ENCODE measurements at places on chromosomes 6 and 20.
A peak's percentile ranks its signal among the peaks of the same experiment; 100 is the strongest.

DNA sequence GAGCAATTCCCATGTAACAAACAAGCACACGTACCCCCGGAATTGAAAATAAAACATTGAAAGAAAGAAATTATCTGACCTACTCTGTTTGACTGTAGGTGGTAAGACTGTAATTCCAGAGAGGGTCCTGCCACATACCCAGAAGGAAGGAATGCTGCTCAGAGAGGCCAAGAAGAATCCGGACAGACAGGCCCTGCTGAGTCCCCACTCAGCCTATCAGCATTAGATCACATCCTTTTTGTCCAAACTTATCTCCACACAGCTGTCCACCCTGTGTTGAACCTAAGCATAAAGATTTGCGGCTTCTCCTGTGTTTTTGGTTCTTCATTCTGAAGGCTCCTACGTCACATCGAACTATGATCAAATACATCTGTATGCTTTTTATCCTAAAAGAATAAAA lies 591.9 kb downstream of the QKI start:
- no peak for DNase-seq

DNA sequence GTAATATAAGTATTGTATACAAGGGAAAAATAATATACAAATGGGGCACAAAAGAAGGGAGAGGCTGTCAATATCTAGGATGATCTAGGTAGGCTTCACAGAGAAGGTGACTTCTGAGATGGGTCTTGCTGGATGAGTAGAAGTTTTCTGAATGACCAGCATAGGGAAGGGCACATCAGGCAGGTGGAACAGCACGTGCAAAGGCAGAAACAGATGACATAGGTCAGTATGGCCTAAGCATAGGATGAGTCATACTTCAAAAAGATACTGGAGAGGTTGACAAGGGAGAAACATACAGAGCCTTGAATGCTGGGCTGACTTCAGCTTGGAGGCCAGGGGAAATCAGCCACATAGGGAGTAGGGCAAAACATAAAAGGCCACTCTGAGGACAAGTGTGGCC lies 31.9 kb upstream of the SIRPA start:
- no peak for DNase-seq

DNA sequence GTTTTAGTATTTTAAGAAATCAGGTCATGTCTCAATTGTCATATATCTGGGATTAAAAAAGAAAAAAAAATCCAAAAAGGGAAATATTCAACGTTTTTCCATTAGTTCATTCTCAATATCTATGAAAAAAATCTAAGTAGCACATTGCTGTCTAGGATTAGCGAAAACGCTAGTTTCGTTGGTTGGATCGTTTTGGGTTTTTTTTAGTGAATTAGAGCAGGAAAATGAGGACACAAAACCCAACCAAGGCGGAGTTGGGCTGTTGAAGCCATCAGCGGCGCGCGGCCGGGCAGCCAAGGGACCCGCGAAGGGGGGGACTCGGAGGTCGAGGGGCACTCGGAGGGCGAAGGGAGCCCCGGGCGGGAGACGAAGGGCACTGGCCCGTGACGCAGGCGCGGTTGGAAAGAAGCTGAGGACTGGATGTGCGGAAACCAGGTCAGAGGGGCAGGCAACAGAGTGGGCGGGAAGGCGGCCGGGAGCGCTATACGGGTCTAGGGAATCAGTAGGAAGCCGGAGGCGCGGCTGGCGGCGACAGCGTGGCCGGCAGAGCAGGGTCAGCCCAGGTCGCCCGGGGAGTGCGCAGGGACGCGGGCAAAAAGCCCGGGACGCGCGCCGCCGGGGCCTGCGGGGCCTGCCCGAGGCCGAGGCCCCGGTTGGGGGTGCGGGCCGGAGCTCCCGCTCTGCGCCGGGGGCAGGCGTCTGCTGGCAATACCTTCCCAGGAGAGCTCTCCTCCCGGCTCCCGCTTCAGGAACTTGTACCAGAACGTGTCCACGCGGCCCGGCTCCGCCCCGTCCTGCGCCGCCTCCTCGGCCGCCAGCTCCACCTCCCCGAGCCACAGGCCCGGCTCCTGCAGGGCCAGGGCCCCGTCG lies 599 bp downstream of the EPM2A start:
- peak; percentile 94 for DNase-seq

DNA sequence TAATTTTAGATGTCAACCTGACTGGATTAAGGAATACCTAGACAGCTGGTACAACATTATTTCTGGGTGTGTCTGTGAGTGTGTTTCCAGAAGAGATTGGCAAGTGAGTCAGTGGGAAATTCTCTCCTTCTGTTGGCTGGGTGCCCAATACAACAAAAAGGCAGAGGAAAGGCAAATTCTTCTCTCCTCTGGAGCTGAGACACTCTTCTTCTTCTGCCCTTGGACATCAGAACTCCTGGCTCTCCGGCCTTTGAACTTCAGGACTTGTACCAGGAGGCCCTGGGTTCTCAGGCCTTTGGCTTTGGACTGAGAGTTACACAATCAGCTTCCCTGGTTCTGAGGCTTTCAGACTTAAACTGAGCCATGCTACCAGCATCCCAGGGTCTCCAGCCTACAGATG lies 7.8 kb upstream of the BTN3A1 start:
- no peak for DNase-seq

DNA sequence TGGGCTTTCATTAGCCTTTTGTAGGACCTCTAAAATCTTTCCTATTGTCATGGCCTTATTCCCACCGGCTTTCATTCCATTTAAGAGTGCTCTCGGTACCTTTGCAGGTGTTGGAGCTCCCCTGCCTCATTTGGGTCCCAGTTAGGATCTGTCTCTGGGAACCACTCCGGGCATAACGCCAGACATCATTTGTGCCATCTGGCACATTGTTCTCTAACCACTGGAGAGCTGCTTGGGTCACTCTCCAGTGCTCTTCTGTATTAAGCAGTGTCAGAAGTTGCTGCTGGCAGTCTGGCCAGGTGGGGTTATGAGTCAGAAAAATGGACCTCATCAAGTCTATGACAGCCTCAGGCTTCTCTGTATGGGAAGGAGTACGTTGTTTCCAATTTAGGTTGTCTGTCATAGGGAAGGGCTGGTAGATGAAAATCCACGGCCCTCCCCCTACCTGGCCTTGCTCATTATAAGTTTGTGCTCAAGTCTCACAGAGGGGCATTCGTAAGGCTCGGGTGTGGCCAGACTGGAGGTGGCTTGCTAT lies 62.9 kb upstream of the MOCS1 start:
- DNase-seq, result no peak

DNA sequence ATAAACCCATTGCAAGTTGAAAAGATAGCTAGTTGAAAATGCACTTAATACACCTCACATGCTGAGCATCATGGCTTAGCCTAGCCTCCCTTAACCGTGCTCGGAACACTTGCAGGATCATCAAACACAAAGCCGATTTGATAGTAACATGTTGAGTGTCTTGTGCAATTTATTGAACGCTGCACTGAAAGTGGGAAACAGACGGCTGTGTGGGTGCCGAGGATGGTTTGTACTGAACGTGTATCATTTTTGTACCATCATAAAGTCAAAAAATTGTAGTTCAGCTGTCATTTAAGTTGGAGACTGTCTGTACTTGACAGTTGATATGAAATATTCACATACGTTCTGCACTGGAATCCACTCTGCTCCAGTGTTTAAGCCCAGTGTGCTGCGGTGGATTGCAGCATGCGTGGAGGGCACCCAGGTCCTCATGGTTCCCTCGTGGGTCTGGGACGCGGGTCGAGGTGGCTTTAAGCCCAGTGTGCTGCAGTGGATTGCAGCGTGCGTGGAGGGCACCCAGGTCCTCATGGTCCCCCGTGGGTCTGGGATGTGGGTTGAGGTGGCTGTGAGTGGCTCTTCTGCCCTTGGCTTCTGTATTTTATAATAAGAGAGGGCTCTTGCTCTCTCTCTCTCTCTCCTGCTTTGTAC lies 77.0 kb downstream of the CDH4 start:
- no peak for DNase-seq

DNA sequence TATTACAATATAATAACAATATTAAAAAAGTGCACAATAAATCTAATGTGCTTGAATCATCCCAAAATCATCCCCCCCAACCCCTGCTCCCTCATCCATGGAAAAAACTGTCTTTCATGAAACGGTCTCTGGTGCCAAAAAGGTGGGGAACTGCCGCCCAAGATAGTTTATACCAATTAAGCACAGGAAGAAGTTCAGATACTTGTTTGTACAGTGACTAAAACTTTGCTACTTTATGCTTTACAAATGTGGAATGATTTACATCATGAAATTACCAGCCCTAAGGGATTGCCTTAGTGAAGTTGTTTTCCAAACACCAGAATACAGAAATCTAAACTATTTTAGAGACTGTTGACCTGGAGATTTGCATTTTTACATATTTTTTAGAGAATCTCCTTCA lies 175.6 kb downstream of the TRIM27 start:
- no peak for DNase-seq

GRCh38 chr6:33816911-33817310 lies 13.1 kb upstream of the MLN start:
- peak; percentile 13 for DNase-seq

- no peak for DNase-seq
Measured at GRCh38 chr6:17352302-17352701, 41.1 kb upstream of the CAP2 start.

- peak; percentile 34 for DNase-seq
Measured at GRCh38 chr20:9514461-9515213, at the start of gene LAMP5. LAMP5 (plus strand) TSS chr20:9514590; CDS start chr20:9514853, 263 bp downstream.

- no peak for DNase-seq
Measured at GRCh38 chr20:63238514-63239125, 2.9 kb downstream of the BIRC7 start.

DNA sequence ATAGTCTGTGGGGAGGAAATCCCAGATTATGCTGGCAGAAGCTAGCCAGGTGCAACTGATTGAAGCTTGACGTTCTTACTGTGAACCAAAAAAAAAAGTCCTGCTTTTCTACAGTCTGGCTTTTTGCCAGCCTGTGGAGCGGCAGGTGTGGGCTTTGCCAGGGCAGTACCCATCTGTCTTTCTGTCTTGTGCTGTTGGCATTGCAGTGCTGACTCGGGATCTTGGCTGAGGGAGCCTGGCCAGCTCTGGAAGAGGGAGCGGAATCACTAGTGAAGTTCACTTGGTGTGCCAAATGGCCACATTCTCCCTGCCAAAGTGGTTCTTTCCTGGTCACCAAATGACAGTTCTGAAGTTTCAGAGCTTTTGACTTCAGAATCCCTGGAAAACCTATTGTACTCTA lies 5.0 kb downstream of the KIF3B start:
- peak; percentile 70 for DNase-seq

- no peak for DNase-seq
Measured at GRCh38 chr6:35561113-35561512, 48.4 kb upstream of the TULP1 start.

DNA sequence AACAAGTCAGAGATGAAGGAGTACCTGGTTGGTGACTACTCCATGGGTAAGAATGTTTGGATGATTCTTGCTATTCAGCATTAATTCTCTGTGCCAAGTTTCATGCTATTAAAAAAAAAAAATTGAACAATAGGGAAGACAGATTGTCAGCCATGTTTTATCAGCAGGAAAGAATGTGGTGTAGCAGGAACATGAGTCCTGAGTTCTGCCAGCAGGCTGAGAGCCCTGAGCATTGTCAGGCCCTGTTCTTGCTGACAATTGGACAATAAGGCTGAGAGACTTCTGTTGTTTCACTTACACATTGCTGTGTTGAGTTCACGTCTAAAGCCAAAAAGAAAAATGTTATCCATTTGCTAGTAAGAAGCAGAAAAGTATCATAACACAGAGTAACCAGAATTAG lies 70.4 kb upstream of the SMIM28 start:
- peak; percentile 50 for DNase-seq

GRCh38 chr6:24775520-24776058 lies 852 bp downstream of the GMNN start:
- no peak for DNase-seq

DNA sequence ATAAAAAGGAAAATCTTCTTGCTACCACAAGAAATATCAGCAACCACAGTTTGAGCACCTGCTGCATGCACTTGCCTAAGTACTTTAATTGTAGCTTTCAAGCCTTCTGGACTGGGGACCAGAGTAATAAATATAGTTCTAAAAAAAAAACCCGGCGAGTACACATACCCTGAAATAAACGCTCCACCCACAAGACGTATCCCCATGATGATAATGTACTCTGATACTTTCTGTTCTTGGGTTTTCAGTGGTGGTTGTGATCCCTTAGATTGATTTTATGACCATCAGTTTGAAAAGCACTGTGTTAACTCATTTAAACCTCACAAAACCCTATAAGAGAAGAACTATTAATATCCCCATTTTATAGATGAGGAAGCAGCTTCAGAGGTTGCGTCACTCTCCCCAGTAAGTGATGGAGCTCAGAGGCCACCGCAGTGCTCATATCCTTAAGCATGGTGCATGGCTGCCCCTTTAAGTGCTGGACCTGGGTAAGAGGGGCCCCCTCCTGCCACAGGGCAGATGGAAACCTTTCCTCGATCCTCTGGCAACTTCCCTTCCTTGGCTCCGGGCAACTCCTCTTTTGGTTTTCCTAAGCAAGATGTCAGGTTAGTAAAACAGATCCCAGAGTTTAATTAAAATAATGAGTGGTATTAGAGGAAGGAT lies 67.3 kb downstream of the KCNB1 start:
- DNase-seq, result no peak

DNA sequence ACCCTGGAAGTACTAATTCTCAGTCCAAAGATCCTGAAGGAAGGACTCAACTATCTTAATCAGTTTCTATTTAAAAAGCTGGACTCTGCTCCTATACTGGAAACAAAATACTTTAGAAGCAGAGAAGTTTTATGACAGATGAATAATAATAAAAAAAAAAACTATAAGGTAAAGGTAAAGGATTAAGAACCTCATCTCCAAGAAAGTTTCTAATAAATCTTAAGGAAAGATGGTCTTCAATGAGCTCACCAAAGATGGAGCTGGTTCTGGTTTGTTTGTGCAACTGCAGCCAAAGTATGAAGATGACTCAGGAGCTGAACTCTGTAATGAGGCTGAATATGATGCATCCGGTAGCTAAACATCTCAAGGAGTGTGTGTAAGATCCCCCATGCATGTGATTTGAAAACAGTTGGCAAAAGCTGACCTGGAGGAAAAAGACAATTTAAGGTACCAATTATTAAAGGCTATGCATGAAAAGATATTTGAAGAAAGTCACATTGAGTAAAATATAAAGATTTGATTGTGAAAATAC lies 25.2 kb downstream of the MED23 start:
- DNase-seq, result no peak

GRCh38 chr6:35497571-35498421 lies 917 bp upstream of the TEAD3 start:
- DNase-seq, result peak; percentile 88

DNA sequence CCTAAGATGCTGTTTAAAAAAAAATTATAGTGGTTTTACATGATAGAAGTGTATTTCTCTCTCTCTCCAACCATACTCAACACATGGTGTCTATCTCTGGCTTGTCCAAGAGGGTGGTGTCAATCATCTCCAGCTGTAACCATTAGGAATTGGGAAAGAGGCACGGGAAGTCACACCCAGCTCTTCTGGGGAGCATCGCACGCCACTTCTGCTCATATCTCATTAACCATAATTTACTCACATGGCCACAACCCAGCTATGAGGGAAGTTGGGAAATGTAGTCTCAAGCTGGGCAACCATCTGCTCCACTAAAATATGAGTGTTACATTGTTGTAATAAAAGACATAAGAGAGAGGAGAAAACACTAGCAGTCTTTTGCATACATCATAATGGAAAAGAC lies 30.4 kb upstream of the TSHZ2 start:
- DNase-seq, result no peak

- no peak for DNase-seq
Measured at GRCh38 chr20:47181056-47181862, 175.2 kb downstream of the ZMYND8 start.
